ENCODE measurements at places on chromosomes 1 and 21.

- no peak for DNase-seq
Observed at GRCh38 chr1:117049857-117050256, 10.3 kb upstream of the TTF2 start.

GRCh38 chr1:37994886-37995566 is 5.2 kb upstream of the SF3A3 start:
- DNase-seq, result no peak

- no peak for DNase-seq
Observed at GRCh38 chr1:26122988-26123973, 11.7 kb downstream of the PDIK1L start.

- no peak for DNase-seq
Observed at GRCh38 chr1:65044411-65044810, 78.1 kb upstream of the JAK1 start.

DNA sequence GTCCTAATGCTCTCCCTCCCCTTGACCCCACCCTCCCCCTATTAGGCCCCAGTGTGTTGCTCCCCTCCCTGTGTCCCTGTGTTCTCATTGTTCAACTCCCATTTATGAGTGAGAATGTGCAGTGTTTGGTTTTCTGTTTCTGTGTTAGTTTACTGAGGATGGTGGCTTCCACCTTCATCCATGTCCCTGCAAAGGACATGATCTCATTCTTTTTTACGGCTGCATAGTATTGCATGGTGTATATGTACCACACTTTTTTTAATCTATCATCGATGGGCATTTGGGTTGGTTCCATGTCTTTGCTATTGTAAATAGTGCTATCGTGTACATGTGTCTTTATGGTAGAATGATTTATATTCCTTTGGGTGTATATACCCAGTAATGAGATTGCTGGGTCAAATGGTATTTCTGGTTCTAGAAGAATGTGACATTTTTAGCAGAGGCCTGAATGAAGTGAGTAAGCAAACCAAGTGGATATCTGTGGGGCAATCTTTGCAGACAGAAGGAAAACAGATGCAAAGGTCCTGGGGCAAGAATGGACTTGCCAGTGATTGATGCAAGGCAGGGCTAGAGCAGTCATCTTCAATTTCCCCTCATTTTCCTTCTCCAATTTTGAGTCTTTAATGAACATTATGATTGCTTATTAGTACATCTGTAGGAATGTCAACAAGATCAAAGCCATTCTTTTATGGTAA is 50.2 kb downstream of the UBE4B start:
- no peak for DNase-seq

DNA sequence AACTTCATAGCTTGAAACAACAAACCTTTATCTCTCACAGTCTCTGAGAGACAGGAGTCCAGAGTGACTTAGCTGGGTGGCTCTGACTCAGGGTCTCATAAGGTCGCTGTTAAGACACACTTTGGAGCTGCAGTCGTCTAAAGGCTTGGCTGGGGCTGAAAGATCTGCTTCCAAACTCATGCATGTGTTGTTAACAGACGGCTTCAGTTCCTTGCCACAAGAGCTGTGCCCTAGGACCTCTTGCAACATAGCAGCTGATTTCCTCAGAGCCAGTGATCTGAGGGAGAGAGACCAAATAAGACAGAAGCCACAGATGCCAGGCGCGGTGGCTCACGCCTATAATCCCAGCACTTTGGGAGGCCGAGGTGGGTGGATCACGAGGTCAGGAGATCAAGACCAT is 176.8 kb downstream of the DISC1 start:
- DNase-seq, result no peak

DNA sequence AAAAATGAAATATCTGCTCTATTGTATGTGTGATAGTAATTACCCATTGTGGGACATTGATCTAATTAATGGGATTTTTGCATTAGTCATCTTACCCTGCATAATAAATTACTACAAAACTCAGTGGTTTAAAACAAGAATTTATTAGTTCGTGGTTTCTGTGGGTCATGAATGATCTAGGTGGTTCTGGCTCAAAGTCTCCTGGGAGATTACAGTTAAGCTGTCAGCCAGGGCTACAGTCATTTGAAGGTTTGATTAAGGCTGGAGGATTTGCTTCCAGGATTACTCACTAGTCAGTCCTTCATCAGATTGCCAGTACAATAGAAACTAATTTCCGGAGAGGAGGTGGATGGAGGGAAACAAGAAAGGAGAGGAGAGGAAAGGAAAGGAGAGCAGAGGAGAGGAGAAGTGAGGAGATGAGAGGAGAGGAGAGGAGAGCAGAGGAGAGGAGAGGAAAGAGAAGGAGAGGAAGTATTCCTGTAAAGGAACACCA is 60.4 kb upstream of the TNFSF4 start:
- DNase-seq, result no peak

- no peak for DNase-seq
Observed at GRCh38 chr1:24765308-24765988, 20.2 kb downstream of the CLIC4 start.

- DNase-seq, result no peak
Observed at GRCh38 chr21:44589586-44590305, 2.6 kb downstream of the KRTAP10-6 start.

DNA sequence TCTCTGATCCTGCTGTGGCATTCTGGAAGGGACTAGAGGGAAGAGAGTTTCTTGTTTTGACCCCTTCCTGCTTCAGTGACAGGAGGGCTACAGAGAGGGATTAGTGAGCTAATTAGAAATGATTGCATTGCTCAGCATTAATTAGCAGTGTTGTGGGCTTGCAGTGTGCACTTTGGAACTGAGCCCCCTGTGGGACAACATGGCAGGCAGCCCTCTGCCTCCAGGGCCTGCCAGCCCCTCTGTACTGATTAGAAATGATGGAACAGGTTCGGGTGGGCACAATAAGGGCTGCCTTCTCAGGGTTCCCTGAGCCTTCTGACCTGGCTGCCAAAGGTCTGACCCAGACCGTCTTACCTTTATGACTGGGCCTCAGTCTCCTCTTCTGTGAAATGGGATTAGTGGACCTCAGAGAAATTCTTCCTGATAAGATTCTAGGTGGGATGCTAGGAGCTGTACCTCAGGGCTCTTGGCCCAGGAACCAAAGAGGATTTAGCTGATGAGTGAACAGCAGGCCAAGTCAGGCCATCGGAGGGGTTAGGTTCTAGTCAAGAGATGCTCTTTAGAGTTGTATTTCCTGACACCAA is 39.6 kb downstream of the TMEM53 start:
- no peak for DNase-seq

GRCh38 chr1:192601567-192601966 is 26.0 kb downstream of the RGS1 start:
- DNase-seq, result no peak

- DNase-seq, result no peak
Observed at GRCh38 chr1:158025576-158026230, 32.3 kb downstream of the KIRREL1 start.

GRCh38 chr1:196376630-196377328 is 231.5 kb downstream of the KCNT2 start:
- no peak for DNase-seq

- DNase-seq, result no peak
Observed at GRCh38 chr1:245516284-245516759, 361.5 kb downstream of the KIF26B start.

- DNase-seq, result no peak
Observed at GRCh38 chr21:42433946-42434551, 30.3 kb downstream of the UBASH3A start.

GRCh38 chr1:11780380-11781147 is 18.6 kb downstream of the C1orf167 start:
- no peak for DNase-seq

DNA sequence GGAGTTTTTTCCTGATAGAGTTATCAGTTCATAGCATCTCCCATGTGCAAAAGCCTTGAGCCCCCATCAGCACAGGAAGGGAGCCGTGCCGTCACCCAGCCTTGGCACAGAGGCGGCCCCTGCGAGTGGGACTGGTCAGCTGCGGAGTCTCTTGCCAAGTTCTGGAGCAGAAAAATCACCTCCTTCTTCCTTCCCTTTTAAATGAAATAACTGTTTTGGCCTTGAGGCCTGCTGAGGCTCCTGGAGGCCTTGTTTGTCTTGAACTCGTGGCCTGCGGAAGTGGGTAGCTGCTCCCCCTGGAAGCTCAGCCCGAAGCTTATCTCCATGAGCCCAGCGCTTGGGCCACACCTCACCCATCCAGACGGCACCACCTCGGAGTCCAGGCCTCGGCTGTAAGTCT is 145.7 kb upstream of the TMEM51 start:
- no peak for DNase-seq

DNA sequence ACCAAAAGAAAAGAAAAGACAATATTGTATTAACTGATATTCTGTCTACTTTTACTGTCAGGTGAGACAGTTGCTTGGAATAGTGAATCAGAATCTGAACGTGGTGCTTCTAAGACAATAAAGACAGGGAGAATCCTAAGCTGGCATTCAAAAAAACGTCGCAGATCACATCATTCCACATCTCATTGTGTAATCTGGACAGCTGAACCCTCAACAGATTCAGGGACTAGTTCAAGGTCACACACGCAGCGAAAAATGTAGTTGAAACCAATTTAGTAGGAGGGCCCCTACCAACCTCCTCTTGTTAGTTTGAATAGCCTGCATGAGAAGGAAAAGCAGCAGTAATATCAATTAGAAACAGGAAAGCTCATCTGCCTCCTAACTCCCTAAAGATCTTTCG is 46.4 kb upstream of the KRTAP19-8 start:
- DNase-seq, result no peak

GRCh38 chr1:116066868-116067565 is 44.2 kb upstream of the MAB21L3 start:
- no peak for DNase-seq

DNA sequence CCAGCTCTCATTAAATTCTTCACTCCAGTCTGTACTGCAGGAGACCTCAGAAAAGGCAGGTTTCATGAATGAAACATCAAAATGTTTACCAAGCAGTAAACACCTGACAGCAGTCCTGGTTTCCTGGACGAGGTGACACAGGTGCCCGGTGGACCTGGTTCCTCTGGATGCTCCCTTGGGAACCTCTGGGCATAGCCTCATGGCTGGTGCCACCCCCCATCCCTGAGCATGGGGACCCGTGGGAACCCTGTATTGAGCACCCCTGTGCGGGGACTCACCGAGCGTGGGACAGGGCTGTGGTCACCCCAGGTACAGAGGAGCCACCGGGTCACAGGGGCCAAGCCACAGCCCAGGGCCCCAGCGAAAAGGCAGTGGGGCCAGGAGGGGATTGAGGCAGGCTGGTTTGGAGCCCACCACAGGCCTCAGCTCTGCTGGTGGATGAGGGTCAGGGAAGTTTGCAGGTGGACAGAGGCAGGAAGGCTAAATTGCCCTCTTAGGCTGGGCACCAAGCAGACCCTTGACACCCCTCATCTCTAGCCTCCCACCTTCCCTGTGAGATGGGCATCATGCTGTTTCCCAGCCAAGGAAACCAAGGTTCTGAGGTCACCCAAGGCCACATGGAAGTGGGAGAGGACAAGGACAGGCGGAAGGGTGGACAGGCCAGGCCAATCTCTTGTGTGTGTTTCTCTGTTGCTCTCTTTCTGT is 158.4 kb downstream of the PTPRU start:
- DNase-seq, result no peak

- no peak for DNase-seq
Observed at GRCh38 chr1:16938351-16939321, 16.9 kb downstream of the CROCC start.

DNA sequence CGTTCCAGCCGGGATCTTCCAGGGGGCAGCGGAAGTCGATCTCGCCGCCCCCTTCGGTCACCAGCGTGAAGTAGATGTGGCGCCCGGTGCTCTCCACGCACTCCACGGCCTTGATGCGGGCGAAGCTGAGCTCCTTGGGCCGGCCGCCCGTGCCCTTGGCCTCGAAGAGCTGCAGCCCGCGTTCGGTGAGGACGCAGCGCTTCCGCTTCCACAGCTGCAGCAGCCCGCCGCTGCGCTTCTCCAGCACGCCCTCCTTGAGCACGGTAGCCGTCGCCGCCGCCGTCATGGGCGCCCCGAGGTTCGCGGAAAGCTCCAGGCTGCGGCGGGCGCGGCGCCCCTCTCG is 516 bp downstream of the PHLDA3 start:
- DNase-seq, result no peak

GRCh38 chr1:12201352-12202189 is 28.3 kb upstream of the VPS13D start:
- no peak for DNase-seq

GRCh38 chr1:153662269-153662668 is 3.8 kb downstream of the SNAPIN start:
- DNase-seq, result no peak

GRCh38 chr1:224637515-224637914 is 21.4 kb downstream of the CNIH3 start:
- no peak for DNase-seq

DNA sequence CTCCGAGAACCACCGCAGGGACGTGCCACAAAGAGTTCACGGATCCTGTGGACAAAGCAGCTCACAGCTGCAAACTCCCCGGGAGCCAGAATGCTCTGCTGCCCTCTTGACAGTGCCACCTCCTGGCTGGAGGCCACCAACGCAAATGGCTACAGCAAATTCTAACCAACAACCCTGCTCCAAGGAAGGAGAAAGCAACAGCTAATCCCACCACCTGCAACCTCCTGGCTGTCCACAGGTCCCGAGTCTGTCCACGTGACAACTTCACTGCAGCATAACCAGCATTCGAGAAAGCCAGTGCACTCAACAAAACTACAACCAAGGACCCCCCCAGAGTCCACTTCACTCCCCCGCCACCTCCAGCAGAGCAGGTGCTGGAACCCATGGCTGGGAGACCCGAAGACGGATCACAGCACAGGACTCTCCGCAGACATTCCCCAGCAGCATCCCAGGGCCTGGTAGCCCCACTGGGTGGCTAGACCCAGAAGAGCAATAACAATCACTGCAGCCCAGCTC is 17.3 kb downstream of the POFUT2 start:
- DNase-seq, result no peak

DNA sequence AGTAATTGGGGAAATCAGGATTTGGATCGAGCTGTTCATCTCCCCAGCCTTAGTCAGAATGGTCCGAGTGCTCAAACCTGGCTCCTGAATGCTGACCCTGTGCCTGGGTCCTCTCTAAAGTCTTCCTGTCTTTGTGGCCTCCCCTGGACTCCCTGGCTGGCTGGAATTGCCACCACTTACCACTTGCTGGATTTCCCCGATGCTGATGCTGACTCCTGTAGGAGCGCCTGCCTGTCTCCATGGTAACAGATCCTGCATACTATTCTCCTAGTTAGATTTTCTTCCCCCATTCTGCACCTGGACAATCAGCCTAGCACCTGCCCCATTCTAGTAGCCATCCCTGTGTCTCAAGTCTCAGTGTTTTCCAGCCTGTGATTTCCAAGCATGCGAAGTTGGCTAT is 382.2 kb upstream of the ESRRG start:
- DNase-seq, result no peak

Data from stimulated activated CD4-positive, alpha-beta T cell treated with anti-CD3 and anti-CD28 coated beads, Interleukin-4, amount 100 ng/mL, for 4 hours (primary cell).